Adipocyte (in vitro differentiated cells): ENCODE measurements at places on chromosomes 1 and 21.

DNA sequence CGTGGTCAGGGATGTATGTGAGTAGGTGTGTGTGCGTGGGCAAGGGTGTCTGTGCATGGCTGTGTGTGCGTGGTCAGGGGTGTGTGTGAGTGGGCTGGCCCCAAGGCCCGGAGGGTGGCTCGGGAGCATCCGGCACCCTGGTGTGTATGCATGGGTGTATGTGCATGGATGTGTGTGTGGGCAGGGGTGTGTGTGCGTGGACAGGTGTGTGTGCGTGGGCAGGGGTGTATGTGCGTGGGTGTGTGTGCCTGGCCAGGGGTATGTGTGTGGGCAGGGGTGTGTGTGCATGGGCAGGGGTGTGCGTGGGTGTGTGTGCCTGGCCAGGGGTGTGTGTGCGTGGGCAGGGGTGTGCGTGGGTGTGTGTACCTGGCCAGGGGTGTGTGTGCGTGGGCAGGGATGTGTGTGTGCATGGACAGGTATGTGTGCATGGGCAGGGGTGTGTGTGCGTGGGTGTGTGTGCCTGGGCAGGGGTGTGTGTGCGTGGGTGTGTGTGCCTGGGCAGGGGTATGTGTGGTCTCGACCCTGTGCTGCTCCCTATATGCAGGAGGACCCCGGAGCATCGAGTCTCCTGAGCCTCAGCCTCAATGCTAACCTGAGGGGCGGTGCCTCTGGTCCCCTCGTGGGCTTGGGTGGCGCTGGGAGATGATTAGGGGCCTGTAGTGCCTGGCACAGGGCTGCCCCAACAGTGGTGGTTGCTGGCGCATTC lies 16.3 kb downstream of the ARHGEF16 start:
- no peak for DNase-seq

GRCh38 chr21:45297329-45297728 lies 9.6 kb upstream of the POFUT2 start:
- no peak for DNase-seq

- no peak for DNase-seq
Measured at GRCh38 chr1:175919001-175919400, 175.6 kb upstream of the TNR start.

- DNase-seq, result no peak
Measured at GRCh38 chr1:221227872-221228337, 348.7 kb downstream of the HLX start.

- no peak for DNase-seq
Measured at GRCh38 chr1:247303216-247303615, 28.5 kb downstream of the ZNF496 start.

GRCh38 chr1:235644693-235645305 lies 4.8 kb downstream of the GNG4 start:
- DNase-seq, result no peak

GRCh38 chr1:153888533-153888932 lies 34.2 kb downstream of the GATAD2B start:
- no peak for DNase-seq

- DNase-seq, result no peak
Measured at GRCh38 chr1:203622486-203622885, 4.1 kb upstream of the ATP2B4 start.

DNA sequence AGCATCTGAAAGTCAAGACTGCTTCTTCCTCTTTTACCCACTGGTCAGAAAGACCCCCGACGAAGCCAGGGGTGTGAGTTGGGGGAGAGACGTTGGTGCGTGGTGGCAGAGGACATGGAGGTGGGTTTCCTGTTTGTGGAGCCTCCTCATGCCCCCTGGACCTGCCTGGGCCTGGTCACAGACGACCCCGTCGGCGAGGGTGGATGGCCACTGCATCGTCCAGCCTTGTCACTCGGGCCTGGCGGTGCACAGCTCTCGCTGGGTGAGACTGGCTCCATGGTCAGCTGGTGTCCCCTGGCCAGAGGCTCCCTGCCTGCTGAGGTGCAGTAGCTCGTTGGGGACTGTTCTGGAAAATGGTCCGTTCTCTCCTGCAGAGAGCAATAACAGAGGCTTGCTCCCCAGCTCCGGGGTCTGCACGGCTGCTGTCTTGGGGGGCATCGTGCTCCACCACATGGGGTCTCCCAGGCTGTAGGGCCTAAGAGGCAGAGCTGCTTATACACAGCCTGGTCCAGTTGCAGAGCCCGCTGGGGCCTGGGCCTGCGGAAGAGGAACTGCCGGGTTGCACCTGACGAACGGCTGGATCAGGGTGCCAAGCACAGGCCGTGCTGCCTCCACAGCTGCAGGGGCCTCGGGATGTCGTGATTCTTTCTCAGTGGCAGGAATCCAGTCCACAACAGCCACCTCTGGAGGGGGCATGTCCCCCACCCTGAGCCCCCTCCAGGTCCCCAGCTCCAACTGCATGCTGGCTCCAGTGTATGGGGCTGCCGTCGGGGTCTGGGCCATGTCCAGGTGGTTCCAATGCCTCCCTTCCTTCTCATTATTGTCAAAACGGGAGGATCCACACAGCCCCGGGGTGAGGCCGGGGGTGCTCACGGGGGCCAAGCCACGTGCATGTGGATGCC lies 18.0 kb upstream of the ACTRT2 start:
- no peak for DNase-seq

- no peak for DNase-seq
Measured at GRCh38 chr21:43596616-43597015, 62.7 kb downstream of the HSF2BP start.

DNA sequence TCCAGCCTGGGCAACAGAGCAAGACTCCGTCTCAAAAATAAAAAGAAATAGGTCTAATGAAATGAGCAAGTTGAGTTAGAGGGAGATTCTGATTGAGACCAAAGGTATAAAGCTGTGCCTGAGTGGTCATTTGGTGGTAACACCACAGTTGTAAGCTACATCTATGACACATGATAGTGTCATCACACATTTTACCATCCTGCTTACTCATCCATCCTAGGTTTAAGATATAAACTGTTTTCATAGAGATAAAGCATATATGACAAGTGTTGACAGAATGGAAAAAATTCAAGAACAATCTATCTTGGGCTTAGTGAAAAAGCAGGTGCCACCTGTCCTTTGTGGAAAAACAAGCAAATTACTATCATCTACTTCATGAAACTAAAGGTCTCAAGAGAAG lies 7.1 kb upstream of the CFAP141 start:
- DNase-seq, result no peak

- DNase-seq, result no peak
Measured at GRCh38 chr1:229094476-229095311, 176.2 kb upstream of the RAB4A start.

GRCh38 chr1:30741239-30741894 lies 16.2 kb downstream of the LAPTM5 start:
- no peak for DNase-seq

- peak; percentile 82 for DNase-seq
Measured at GRCh38 chr1:10867138-10867721, 70.8 kb upstream of the CASZ1 start.

GRCh38 chr21:45093035-45093532 lies 18.7 kb downstream of the ADARB1 start:
- no peak for DNase-seq

DNA sequence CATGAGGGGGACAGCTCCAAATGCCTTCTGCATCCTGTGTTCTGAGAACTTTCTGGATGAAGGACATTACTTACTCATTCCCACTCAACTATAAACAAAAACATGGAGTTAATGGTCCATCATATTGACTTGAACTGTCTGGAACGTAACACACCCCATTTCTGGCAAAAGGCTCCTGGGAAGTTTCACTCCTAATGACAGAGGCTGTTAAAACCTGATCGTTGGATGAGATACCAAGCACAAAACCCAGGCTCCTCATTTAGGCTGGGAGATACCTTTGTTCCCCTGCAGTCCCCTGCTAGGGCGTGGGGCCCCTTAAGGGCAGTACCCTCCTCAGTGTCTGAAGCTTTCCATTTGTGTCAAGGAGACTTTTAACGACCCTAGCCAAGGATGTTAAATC lies 78.9 kb downstream of the RHOU start:
- DNase-seq, result no peak

DNA sequence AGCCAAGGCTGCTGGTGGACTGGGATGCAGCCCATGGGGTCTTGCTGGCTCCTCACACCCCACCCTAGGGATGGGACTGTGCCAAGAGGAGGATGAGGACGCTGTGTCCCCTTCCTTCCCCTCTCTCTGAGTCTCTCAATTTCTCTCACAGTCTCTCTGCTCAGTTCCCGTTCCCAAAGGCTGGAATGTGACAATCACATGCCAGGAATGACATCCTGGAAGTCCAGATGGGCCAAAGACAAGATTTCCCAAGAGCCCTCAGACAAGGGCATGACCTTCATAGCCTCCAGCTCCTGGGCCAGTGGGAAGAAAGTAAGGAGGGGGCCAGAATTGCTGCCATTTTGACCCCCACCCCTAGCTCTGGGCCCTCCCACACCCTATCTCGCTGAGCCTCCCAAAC lies 7.6 kb upstream of the CDCP2 start:
- no peak for DNase-seq

- peak; percentile 87 for DNase-seq
Measured at GRCh38 chr1:156295391-156295947, at the start of gene GLMP. Gene GLMP (minus strand): TSS chr1:156295679. CDS start chr1:156295645, 34 bp downstream.

DNA sequence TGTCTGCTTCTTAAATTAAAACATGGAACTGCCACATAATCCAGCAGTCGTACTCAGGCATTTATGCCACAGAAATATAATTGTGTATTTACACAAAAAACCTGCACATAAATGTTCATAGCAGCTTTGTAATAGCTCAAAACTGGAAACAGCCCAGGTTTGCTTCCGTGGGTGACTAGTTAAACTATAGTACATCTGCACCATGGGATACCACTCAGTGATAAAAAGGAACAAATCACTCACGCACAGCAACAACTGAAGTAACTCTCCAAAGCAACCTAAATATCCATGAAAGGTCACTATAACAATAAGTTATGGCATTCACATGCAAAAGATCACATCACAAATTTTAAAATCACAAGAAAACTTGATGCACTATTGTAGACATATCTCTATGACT lies 64.4 kb downstream of the KCNT2 start:
- no peak for DNase-seq

GRCh38 chr1:215263636-215264035 lies 181.1 kb downstream of the KCNK2 start:
- DNase-seq, result no peak

- peak; percentile 76 for DNase-seq
Measured at GRCh38 chr1:172270605-172271004, 149.9 kb upstream of the C1orf105 start.

DNA sequence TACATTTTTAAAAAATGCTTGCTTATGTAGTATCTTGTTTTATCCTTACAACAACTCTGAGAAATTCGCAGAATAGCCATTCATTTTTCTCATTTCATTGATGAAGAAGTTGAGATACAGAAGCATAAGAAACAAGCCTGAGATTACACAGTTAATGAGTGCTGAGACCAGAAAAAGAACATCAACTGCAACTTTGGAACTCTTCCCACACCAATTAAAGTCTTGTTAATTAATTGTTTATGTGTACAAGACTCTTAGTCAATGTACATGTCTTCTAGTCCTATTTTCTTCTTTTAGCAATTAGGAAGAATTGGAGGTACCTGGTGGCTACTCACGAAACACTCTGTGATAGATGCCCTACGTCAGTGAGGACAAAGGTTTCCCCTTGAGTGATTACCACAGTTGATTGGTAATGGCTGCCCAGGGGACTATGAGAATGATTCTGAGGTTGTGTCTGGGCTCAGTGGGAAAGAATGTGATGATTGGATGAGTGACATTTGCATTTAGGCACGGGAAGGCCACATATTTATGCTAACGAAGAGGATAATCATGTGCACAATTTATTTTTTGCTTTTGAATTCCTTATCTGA lies 187.4 kb upstream of the KCNK2 start:
- DNase-seq, result no peak

- DNase-seq, result no peak
Measured at GRCh38 chr1:156452907-156453306, 47.7 kb downstream of the MEF2D start.

- no peak for DNase-seq
Measured at GRCh38 chr1:177302357-177303044, 131.7 kb downstream of the BRINP2 start.

GRCh38 chr21:22885614-22886013 lies 1887.4 kb downstream of the NCAM2 start:
- DNase-seq, result no peak

DNA sequence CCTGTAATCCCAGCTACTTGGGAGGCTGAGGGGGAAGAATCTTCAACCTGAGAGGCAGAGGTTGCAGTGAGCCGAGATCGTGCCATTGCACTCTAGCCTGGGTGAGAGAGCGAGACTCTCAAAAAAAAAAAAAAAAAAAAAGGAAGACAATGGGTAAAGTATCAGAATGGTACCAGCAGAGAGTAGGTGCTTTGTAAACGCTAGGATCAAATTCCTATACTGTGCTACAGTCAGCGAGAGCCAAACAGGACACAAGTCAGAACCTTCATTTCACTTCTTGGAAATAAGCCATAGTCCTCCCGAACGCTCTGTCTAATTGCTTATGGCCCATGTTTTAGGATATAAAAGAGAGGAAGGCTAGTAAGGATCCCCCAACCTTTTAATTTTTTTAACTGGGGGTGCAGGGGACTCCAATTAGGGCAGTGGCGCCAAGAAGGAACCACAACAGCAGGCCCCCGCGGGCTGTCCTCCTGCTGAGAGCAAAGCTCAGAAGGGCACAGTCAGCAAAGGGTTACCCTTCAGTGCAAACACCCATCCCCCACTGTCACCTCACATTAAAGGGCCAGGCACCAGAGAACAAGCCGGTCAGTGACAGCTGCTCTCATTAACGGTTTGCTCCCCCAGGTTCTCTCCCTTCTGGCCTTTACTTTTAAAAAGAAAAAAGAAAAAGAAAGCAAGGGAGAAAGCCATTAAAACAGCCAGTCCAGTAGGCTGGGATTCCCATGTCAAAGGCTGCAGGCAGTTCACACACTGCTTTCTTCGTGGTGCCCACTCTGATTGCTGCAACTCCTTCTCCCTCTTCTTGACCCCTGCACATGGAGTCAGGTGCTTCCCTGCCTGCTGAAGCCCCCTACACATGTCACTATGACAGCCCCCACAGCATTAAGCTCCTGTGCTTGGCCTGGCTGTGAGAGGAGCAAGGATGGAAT lies 69.4 kb downstream of the PLPP3 start:
- no peak for DNase-seq

DNA sequence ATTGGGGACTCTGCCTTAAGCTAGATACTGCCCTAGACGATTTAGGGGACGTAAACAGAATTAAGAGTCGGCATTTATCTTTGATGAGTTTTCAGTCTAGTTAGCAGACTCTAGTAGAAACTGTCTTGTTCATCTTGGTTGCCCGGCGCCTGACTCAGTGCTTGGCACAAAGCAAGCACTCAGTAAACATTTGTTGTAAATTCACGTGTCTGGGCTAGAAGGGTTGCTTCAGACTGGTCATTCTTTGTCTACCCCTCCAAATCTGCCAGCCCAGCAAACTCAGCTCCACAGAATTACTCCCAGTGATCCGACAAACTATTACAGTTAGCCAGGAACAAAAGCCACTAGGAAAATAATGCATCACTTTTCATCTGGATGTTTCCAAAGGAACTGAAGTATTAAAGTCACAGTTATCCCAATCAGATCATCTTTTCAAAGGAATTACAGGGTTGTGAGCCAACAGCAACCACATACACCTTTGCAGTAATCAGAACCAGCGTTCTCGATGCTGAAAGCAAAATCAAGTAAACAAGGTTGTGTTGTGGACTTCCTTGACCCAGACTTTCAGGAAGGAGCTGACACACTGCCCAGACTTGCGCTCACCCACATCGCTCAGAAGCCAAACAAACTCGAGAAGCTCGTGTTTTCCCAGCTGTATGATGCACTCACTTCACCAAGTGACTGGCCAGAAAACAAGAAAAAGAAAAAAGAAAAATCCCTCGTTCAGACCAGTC lies 66.5 kb upstream of the GADD45A start:
- DNase-seq, result peak; percentile 90

- DNase-seq, result no peak
Measured at GRCh38 chr1:40659649-40659947, 5.9 kb downstream of the RIMS3 start.

- DNase-seq, result no peak
Measured at GRCh38 chr1:206014601-206015000, 9.1 kb downstream of the CTSE start.
